Left forelimb (tissue), 1 donor: ENCODE measurements at places on chromosomes 2 and 18.

DNA sequence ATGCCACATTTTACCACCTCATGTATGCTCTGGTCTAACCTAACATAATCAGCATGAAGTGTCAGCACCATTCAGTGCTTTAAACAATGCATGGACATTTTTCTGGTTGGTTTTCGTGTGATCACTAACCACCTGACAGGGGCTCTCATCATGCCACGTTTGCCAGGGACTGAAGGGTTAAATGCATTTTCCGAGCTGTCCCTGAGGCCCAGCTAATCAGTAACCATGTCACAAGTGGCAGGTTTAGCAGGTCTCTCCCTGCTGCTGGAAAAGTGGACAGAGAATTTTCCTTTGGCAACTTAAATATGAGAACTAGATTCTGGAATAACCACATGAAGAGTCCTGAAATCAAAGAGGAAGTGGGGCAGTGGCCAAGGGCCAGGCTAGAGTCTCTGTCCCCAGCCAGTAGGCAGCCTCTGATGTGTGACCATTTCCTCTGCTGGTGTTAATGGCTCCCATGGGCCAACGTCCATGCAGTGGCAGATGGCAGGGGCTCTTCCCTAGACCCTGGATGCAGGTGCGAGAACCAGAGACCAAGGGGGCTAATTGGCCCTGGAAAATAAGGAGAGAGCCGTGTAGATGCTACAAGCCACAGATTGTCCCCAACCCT lies 69.5 kb downstream of the TPGS2 start:
- no peak for DNase-seq

DNA sequence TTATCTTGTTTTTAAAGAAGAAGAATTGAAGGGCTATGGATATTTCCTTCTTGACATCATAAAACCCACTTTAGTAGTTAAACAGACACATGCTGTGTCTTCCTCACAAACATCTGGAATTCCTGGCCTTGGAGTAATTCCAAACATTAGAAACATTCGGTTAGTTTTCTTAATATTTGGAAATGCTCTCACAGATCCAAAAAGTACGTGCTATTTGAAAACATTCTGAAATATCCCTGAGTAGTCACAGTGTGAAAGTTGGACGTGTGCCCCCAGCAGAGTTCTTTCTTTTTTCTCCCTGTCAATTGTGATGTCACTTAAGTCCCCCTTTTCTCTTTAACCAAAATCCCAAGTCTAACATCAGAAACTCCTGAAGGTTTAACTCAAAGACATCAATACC lies 91.3 kb downstream of the ANTXR1 start:
- DNase-seq: no peak

DNA sequence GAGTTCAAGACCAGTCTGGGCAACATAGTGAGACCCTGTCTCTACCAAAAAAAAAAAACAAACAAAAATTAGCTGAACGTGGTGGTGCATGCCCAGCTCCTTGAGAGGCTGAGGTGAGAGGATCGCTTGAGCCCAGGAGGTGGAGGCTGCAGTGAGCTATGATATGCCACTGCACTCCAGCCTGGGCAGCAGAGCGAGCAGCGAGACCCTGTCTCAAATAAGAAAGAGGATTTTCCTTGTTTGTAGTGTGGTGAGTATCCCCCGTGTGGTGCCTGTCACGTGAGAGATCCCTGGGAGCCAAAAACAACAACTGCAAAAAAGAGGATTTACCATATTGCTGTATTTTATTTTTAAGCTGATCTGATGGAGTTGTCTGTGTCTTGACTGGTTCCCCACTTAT lies 9.2 kb downstream of the EML4 start:
- no peak for DNase-seq

DNA sequence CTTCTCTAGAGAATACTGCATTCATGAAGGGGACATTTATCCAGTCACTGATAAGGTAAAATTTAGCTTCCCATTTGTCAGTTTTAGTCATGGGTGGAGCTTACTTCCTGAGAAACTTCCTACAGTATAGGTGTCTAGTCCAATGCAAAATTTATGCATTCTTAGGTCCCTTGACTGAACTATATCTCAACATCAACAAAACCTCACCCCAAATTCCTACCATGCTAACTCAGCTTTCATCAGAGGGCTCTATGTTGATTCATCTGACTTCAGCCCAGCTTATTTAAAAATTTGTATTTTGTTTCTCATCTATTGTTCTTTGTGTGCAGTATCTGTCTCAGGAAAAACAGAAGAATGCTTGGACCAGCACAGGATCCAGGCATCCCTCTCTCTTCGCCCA lies 296.4 kb upstream of the ACVR2A start:
- DNase-seq: no peak

DNA sequence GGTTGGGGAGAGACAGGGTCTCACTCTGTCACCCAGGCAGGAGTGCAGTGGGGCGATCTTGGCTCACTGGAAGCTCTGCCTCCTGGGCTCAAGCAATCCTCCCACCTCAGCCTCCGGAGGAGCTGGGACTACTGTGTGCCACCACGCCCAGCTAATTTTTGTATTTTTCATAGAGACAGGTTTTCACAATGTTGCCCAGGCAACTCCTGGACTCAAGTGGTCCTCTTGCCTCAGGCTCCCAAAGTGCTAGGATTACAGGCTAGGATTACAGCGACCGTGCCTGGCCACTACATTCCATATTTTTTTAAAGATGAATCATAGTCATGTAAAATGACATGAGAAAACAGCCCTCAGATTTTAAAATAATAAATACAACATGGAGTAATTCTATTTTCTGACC lies 32.3 kb downstream of the CWC22 start:
- no peak for DNase-seq

DNA sequence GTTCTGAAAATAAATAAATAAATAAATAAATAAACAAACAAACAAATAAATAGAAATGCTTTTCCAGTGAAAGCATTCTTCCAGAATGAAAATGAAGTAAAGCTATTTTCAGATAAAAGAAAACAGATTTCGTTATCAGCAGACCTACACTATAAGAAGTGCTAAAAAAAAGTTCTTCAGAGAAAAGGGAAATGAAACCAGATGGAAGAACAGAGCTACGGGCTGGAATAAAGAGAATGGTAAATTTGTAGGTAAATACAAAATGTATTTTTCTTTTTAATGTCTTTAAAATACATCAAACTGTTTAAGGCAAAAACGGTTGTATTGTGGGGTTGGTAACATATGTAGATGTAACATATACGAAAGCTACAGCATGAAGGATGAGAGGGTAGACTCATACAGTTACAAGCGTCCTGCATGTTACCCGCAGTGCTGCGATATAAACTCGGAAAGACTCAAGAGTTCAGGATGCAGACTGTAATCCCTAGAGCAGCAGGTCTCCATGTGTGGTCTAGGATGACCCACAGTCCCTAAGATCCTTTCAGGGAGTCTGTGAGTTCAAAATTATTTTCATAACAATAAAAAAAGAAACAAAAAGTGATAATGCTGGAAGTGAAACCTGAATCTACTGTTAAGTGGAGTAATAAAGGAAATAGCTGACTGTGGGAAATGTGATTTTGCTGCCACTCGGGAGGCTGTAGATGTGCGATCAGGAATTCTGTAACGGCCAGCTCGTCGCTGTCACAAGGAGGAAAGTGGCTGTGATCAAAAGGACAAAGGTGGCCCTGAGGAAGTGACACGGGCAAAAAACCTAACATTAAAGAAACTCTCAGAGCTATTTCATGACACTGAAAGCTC lies 5.3 kb upstream of the RAB12 start:
- DNase-seq: no peak

GRCh38 chr2:64609227-64609941 lies 44.3 kb downstream of the SERTAD2 start:
- peak; percentile 75 for DNase-seq

- DNase-seq: peak; percentile 56
Measured at GRCh38 chr2:239675826-239676715, 275.3 kb upstream of the HDAC4 start.

DNA sequence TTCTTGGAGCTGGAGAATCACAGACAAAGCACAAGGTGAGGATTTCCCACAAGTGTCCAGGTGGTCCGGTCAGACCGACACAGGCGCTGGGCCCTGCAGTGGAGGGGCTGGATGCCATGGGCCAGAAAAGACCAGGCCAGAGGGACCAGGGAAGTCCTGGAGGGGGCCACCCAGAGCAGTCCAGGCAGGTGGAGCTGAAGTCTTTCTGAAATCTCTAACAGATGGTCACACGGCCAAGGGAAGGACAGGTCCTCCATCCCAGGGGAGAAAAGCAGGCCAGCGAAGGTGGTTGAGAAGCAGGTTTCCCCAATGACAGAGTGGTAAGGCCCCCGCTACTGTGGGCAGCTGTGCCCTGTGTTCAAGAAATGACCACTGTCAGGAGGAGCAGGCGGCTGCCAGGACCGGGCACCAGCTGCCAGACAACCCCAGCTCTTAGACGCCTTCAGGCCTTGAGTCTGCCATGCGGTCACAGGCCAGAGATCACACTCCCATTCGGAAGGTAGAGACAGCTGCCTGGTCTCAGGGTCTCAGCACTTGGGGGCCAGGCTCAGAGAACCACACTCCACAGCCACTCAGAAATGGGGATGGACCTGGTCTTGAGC lies 25.9 kb downstream of the HS1BP3 start:
- no peak for DNase-seq

DNA sequence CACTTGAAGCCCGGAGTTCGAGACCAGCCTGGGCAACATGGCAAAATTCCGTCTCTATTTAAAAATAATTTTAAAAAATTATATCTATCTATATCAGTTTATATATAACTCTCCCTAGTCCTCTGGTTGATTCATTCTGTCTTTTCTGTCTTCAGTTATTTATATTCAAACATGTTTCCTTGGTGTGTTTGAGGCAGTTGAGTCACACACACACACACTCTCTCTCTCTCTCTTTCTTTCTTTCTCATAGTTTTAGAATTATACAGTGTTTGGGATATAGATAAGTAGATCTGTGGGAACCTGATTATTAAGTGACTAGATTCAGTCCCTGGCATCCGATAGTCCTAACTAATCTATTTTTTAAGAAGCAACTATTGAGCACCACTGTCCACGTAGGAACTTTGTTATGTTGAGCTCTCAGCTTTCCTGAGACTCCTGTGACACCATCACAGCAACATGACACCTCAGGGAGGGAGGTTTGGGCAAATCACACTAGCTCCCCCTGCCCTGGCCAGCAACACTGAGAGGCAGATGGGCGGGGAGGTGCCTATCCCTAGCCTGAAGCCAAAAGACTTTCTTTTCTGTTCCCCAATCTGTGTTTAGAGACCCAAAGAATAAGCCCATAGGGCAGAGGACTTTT lies 482.7 kb downstream of the DLGAP1 start:
- no peak for DNase-seq

DNA sequence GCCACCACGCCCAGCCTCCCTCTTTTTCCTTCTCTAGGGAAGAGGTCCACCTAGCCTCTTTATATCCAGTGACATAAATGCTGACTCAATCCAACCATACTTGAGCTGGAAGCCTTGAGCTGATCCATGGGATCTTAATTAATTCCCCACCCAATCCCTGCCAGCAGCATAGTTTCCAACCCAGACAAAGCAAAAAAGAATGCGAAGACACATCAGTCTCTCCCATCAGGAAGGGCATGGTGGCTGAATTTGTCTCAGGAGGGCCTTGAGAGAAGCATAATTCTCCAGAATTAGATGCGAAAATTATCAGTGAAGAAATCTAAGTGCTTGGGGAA lies 22.5 kb downstream of the CASP10 start:
- DNase-seq: no peak
